Sciatic nerve (tissue), 2 donors: ENCODE measurements at places on chromosomes 2 and 18.

- DNase-seq, result peak; percentile 73
These were observed 1.8 kb downstream of the ZCCHC2 start for GRCh38 chr18:62524440-62525200.

GRCh38 chr2:224630659-224631550, 45.7 kb upstream of the CUL3 start:
- DNase-seq, result no peak

DNA sequence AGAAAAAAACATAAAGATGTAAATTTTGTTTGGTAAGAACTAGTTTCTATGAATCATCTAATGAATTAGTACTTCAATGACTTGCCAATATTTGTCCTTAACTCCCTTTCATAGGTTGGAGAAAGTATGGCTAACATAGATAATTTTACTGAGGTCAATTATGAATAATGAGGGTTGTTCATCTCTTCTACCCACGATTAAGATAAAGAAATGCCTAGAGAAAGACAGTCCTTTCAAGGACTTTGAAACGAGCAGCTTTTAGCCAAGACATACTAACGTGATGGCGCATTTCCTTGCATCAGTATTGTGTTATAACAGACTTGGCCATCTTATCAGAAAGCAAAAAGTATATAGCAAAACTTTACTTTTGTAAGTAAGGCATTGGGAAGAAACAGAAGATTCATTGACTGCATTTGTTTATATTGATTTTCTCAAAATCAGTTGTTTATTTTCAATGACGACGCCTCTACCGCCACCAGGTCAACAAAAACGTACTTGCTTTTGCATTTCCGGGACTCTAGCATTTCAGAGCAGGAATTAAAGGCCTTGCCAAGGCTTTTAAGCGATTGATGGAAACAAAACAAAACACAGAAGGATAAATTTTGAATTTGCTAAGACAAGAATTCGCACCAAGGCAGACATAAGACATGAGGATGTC, 961 bp downstream of the RBM43 start:
- DNase-seq, result no peak

- DNase-seq, result no peak
These were observed 16.3 kb downstream of the RAB12 start for GRCh38 chr18:8625461-8626092.

GRCh38 chr2:212912445-212913103, 238.8 kb downstream of the IKZF2 start:
- no peak for DNase-seq

DNA sequence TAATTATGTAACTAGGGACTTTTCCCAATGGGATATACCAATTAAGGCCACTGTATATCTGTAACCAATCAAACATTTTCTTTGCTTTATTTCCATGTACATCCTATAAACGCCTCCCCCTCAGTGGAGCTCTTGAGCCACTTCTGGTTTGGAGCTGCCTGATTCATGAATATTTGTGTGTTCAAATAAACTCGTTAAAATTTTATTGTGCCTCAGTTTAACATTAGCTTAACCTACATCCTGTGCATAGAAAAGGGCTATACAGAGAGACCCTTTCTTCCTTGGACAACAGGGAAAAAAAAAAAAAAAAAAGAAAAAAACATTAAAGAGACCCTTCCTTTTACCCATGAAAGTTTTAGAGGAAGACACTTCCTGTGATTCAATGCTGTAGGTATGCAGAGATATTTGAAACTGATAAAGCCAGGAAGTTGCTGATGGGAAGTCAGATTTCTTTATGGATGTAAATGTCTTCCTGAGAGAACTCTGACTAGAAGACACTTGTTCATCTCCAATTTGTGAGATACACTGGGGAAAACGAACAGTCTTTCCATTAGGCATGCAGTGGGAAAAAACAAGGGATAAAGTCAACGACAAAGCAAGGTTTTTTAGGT, 614.6 kb upstream of the SOX11 start:
- no peak for DNase-seq

- peak; percentile 90 for DNase-seq
These were observed 34.4 kb downstream of the LGALSL start for GRCh38 chr2:64488050-64488974.

GRCh38 chr2:120858361-120859106, 122.9 kb downstream of the GLI2 start:
- peak; percentile 49 for DNase-seq

GRCh38 chr18:79928563-79928960, 22.9 kb downstream of the SLC66A2 start:
- DNase-seq, result peak; percentile 38

GRCh38 chr2:39494784-39495251, 57.7 kb upstream of the MAP4K3 start:
- DNase-seq, result no peak

DNA sequence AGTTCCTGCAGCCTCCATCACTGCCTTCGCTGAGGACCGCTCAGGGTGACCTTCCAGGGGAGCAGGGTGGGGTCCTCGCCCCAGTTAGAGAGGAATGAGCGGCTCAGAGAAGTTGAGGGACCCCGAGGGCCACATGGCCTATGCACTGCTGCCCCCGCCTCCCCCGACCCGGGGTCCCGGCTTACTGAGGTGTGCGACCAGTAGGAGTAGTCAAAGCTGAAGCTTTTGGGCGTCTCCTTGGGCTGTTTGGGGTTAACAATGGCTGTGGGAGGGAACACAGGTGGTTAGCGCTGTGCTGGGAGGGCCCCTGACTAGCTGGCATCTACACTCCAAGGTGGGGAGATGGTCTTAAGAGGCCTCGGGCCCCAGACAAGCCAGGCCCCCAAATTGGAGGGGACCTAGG, 31.0 kb downstream of the KIF1A start:
- DNase-seq, result no peak

DNA sequence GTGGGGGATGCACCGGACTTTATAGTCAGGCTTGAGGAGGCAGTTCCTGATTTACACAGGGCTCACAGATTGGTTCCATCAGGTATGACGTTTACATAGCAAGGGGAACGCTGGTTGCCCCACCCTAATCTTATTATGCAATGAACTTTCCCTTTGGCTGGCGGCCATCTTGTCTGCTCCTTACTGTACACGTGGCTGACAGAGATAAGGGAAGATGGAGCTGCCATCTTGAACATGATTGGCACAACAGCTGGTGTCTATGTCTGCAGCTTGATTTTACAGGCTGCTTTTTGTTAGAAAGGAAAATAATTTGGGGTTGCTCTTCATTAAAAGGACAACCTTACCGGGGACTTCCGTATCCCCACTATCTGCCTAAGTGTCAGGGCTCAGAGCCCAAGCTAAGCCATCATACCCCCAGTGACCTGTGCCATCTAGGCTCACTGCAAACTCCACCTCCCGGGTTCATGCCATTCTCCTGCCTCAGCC, 33.5 kb upstream of the ATG16L1 start:
- DNase-seq, result no peak

DNA sequence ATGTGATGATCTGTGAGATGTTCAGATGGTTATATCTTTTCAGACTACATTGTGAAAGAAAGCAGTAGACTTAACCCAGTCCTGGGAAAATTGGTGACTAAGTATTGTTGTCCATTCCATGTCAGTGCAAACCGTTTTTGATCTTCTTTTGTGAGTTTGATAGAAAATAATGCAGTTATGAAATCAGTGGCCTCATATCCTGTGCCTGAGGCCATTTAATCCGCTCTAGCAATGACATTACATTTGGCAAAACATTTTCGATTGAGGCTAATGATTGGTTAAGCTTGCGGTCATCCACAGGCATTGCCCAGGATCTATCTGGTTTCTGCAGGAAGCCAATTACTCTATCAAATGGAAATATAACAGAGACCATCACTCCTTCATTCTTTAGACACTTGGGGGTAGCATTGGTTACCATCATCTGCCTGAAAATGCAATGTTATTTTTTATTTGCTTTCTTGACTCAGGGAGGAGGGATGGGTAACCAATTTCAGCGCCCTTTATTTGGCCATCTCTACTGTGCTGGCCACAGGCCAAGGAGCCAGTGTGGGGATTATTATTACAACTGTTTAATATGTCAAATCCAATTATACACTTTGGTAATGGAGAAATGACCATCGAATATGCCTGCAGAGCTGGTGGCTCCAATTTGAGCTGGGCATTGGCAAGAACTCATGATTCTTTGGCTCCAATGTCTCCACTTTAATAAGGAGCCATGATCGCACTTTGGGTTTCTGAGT, 33.6 kb downstream of the TRIB2 start:
- no peak for DNase-seq

- DNase-seq, result no peak
These were observed 894 bp downstream of the SMAD7 start for GRCh38 chr18:48949606-48950535.
